ENCODE measurements at places on chromosomes 5 and 9.

- DNase-seq, result no peak
Measured at GRCh38 chr5:108276187-108277050, 105.5 kb downstream of the FBXL17 start.

- DNase-seq, result no peak
Measured at GRCh38 chr5:51172903-51173626, 210.2 kb upstream of the ISL1 start.

GRCh38 chr5:147508711-147509040 is 1.2 kb downstream of the DPYSL3 start:
- no peak for DNase-seq

GRCh38 chr9:83572524-83572923 is 34.3 kb upstream of the FRMD3 start:
- no peak for DNase-seq

GRCh38 chr9:98182069-98182820 is 10.2 kb downstream of the CORO2A start:
- no peak for DNase-seq

All from substantia nigra (tissue), 51 donors.